ENCODE measurements at places on chromosomes 6 and 20.
A peak's percentile ranks its signal among the peaks of the same experiment; 100 is the strongest.

DNA sequence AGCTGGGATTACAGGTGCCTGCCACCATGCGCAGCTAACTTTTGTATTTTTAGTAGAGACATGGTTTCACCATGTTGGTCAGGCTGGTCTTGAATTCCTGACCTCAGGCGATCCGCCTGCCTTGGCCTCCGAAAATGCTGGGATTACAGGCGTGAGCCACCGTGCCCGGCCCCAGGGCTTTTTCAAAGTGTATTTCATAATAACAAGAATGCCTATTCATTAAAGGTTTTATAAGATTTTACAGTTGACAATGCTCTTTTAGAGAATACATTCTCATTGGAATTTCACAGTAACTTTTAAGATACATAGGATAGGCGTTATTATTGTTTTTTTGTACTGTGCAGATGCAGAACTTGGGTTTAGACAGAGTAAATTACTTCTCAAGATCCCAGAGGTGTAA, 52.6 kb upstream of the PTPRK start:
- DNase-seq, result no peak

DNA sequence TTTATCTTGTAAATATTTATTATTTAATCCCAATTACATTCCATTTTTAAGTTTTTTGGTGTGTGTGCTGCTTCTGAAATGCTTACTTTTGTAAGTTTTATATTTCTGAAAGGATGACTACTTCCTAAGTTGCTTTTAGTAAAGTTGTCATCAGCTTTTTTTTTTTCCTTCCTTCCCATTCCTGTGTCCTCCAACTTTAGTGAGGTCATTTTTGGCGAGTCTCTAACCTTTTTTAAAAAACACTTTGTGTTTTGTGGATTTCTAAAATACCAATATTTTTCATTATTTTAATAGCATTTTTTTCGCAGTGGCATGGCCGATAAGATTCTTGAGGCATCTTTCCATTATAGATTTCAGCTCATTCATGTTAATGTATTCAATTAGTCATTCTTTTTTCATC, 30.9 kb downstream of the FIG4 start:
- DNase-seq, result no peak

GRCh38 chr6:51429017-51429712, 610.5 kb downstream of the TFAP2B start:
- no peak for DNase-seq

- DNase-seq, result no peak
These were observed 13.4 kb upstream of the TREML4 start for GRCh38 chr6:41214559-41215238.

DNA sequence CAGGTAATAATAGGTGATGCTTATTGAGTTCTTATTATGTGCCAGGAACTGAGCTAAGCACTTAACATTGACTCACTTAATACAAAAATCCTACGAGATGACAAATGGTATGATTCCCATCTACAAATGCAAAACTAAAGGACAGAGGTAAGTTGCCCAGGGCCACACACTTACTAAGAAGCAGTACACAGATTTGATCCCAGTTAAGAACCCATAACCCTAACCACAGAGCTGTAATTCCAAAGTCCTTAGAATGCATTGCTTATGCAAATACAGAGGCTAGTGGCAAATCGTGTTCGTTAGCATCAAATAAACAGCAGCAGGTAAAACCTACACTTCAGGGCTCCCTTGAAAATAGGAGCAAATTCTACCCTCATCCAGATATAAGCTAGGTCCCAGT, 104.0 kb downstream of the SASH1 start:
- no peak for DNase-seq

DNA sequence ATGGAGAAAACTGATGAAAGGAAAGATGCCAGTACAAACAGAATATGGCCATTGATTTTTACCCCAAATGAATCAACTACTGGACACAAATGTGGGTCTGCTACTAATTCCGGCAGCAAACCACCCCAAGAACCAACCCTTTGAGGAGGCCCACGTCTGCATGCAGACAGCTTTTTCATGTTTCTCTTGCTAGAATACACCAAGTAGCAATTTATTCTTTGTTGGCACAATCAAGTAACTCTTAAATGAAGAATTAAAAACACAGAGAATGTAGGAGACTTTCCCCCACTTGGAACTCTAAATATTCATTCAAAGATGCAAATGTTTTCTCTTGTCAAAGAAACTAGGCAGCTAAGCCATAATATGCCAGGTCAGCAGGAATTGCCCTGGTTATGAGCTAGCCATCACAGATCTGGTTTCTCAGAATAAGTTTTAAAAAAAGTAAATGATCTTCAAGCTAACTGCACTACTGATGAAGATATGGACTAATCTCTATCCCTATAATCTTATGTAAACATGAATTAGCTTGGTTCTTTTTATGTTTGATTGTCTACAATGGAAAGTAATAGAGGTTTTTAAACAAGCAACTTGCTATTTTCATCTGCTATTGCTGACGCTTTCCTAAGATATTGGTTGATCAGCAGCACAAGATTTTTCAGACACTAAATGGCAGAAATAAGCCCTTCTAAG, 163.1 kb upstream of the THEMIS start:
- DNase-seq, result no peak

DNA sequence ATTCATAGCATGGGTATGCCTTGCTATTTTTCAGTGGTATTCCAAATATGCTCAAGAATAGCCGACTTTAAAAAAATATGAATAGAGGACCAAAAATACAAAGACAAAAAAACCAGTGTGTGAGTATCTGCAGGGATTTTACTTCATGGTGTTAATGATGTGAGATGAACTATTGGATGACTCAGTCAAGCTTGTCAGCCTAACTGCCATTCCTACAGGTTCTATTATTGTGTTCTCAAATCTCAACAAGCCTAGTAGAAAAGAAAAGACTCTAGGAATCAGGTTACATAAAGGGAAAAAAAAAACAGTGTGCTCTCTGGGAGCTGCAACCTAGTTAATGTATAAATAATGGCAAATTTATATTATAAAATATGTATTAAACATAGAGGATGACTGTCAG, 588.4 kb upstream of the BTBD3 start:
- DNase-seq, result no peak

GRCh38 chr6:78462728-78463127, 404.6 kb upstream of the IRAK1BP1 start:
- DNase-seq, result no peak

DNA sequence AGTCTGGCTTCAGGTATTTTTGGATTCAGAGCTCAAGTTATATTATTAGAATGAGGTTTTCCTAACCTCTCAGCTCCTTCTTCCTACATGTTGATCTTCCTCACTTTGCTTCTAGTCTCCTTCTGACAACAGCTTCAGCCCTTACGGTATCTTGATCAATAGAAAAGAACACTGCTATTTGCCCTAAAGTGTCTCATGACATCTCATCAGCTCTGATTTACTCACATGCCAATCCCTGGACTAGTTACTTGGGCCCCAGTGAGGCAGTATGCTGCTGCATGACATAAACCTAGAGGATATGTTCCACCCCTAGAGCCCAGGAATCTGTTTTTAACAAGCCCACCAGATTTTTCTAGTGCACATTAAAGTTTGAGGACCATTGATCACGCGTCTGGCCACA, 110.3 kb downstream of the UNC5CL start:
- no peak for DNase-seq

GRCh38 chr6:108811490-108811889, 36.7 kb upstream of the ARMC2 start:
- no peak for DNase-seq

DNA sequence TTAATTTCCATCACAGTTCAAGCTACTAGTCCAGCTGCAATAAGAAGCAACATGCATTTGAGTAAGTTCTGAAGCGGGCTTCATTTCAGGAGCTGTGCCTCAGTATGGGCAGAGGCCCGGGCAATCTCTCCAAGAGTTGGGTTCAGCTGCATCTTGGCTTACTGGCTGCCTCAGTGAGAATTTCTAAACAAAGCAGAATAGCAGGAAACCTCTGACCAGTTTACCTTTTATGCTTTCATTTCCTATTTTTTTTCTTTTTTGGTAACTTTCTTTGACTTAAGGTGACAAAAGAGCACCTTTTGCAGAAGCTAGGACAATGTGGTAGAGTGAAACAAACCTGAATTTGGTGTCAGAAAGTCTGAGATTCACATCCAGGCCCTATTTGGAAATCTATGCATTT, 51.0 kb upstream of the FBXO30 start:
- no peak for DNase-seq

DNA sequence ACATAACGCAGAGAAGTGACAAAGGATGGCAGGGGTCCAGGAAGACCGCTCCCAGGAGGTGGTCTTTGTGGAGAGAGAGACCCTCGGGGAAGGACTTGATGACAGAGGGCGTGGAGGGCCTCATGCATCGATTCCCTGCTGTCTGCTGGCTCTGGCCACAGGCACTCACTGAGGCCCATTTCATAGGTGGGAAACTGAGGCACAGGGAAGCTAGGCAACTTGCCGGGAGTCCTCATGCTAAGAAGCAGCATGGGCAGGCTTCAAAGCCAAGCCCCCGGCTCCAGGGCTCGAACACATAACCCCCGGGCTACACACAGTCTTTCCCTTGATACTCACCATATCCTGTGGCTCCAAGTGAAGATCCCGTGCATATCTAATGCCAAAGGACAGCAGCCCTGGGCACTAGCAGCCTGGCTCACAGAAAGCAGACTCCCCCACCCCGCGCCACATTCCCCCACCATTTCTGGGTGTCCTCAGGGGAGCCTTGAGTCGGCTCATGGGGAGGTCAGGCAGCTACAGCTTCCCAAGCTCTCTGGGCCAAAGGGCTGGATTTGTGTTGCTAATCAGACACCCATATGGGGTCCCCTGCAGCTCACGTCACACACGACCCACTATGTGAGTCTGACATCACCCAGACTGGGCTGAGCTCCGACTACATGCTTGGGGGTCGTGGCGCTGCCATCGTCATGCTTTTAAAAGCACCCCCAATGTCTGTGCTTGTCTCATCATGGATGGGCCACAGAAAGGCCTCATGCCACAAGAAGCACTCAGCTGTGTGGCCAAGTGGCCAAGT, 130.9 kb upstream of the PMEPA1 start:
- DNase-seq, result no peak

DNA sequence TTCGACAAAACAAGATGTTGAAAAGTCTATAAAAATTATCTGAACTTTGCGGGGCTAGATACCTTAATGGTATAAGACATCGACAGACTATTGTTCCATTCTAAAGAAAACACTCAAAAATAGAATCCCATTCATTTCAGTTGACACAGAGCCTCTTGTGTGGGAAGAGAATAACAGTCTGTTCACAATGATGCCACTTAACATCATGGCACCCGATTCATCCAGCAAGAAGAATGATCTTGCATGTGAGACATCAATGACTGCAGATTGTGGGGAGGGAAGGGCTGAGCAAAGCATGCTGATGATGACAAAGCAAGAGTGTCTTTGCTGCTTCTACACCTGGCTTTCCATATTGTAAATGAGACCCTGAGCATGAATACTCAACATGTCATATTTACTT, 49.7 kb upstream of the ARMH2 start:
- no peak for DNase-seq

- peak; percentile 2 for DNase-seq
These were observed 47.8 kb downstream of the GMPR start for GRCh38 chr6:16286151-16286522.

- no peak for DNase-seq
These were observed 11.8 kb downstream of the MYH7B start for GRCh38 chr20:34967421-34967820.

DNA sequence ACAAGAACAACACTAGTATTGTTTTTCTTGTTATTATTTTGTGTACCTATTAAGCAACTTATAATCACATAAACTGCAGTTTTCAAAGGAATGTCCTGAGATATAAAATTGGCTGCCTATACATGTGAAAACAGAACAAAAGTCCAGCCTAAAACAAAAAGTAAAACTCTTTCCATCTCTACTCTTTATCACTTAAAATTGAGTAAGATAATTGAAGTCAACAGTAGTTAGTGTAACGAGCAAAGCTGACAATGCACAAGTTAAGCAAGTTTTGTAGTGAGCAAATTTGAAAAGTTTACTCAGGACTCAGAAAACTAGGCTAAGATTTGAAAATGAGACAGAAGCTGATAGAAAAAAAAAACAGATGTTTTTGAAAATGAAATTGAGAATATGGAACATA, 941.4 kb upstream of the MAN1A1 start:
- DNase-seq, result no peak

GRCh38 chr20:20603339-20603990, 109.0 kb downstream of the RALGAPA2 start:
- no peak for DNase-seq

GRCh38 chr6:169970306-169970988, 219.0 kb downstream of the ERMARD start:
- DNase-seq, result no peak

- DNase-seq, result no peak
These were observed 32.8 kb downstream of the PSMB9 start for GRCh38 chr6:32886681-32887383.

GRCh38 chr6:20137837-20138236, 74.4 kb downstream of the MBOAT1 start:
- no peak for DNase-seq

- DNase-seq, result no peak
These were observed 10.2 kb upstream of the PEDS1 start for GRCh38 chr20:50163570-50164317.

DNA sequence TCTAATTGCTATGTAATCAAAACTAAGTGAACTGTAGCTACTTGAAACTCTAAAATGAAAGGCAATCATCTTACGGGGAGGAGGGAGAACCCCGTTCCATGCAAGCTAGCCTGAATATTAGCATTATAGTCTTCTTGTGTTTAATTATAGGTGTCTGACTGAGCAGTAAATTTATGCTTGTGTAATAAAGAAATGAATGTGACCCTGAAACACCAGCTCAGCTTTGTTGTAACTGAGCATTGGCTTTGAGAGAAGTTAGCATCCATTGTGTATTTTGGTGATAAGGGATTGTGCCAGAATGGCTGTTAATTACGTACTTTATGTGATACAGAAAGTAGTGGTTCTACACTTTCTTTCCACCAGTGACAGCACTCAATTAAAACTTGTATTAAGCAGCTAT, 86.9 kb downstream of the QKI start:
- DNase-seq, result no peak

DNA sequence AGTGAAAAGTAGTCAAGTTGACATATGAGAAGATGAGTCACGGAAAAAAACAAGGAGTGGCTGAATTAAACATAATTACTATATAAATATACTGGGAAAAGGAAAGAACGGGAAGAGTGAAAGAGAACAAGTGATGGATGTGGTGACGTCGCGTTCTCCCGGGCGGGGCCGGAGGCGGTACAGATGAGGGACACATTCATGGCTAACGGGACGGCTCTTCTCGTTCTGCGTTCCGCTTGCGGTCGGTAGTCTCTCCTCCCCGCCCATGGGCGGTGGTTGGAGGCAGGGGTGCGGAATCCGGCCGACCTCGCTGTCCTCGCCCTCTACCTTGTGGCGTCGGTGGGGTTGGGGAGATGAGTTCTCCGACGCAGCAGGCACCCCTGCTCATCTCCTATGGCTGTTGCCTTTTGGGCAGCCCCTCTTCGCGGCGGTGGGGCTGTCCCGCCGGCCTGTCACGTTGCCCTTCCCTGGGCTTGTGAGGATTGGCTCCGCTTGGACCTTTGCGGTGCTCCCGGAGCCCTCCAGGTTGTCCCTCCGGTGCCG, 22.5 kb downstream of the HLA-G start:
- DNase-seq, result no peak

- DNase-seq, result no peak
These were observed 87.8 kb downstream of the BMP7 start for GRCh38 chr20:57178582-57179111.
